ENCODE measurements at places on chromosomes 12 and 14.

- no peak overlapping the region for H3K4me3 ChIP-seq
- peaks cover 35% of the 10 kb centered on the region for H3K36me3 ChIP-seq
- no peaks in the 10 kb centered on the region for H3K4me1 ChIP-seq
- H3K27me3 ChIP-seq, result no peaks in the 10 kb centered on the region
- no peak for DNase-seq
Observed at GRCh38 chr12:31477687-31478086, 113.2 kb downstream of the DENND5B start.

DNA sequence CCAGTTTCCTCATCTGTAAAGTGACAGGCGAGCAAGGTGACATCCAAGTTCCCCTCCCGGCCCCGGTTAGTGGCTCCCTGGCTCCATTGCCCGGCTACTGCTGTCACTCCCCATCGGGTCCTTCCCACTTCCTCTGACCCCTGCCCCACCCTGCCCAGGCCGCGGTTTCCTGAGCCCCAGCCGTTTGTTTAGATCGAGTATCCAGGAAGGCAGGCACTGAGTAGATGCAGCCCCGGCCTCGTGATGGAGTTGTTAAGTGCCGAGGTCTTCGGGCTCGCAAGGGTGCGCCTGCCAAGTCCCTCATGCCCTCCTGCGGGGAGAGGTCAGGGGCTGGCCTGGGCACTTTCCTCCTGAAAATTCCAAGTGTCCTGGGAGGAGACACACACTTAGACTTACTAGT lies 55.4 kb downstream of the TEAD4 start:
- no peaks in the 10 kb centered on the region for H3K27me3 ChIP-seq
- no peak overlapping the region for H3K4me3 ChIP-seq
- H3K27ac ChIP-seq, result no peak overlapping the region
- H3K4me1 ChIP-seq, result no peaks in the 10 kb centered on the region

DNA sequence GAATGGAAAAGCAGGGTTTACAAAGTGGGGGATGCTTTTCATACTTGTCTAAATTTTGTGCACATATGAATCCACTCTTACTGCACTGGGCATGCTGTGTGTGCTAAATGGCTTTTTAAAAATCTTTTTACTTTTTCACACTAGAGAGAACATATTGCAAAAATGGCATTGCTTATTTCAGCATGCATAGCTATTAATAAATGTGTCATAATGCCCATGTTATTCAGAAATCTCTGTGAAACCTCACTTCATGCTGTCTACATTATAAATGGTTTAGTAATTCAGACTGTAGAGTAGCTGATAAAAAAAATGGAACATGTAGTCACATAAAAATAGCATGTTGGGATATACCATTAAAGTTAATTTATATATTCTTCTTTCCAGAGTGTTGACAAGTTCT lies 593.8 kb downstream of the RPL10L start:
- no peak overlapping the region for H3K4me3 ChIP-seq
- H3K27me3 ChIP-seq, result no peaks in the 10 kb centered on the region
- no peaks in the 10 kb centered on the region for H3K36me3 ChIP-seq
- no peaks in the 10 kb centered on the region for H3K4me1 ChIP-seq
- no peak for DNase-seq

- peaks cover 5% of the 10 kb centered on the region for H3K27me3 ChIP-seq
- no peak for DNase-seq
- H3K36me3 ChIP-seq, result no peaks in the 10 kb centered on the region
- H3K4me3 ChIP-seq, result no peak overlapping the region
- H3K27ac ChIP-seq, result no peak overlapping the region
Observed at GRCh38 chr12:68865399-68866164, 57.6 kb downstream of the MDM2 start.

DNA sequence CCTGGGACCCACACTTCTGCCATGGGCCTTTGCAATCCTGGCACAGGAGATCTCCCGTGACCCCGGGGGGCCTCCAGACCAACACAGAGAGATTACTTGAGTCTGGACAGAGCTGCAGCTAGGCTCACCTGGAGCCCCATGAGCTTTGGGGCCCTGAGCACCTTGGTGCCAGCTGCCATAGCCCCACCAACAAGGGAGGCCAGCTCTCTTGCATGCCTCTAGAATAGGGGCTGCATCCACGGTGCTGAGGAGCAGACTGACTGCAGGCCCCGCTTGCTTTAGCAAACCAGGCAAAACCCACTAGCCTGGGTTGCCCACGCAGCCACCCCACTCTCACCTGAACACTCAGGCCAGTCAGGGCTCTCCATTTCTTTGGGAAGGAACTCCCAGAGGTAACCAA lies 3.7 kb upstream of the OR4N2 start:
- no peaks in the 10 kb centered on the region for H3K4me1 ChIP-seq
- no peaks in the 10 kb centered on the region for H3K36me3 ChIP-seq
- H3K27ac ChIP-seq, result no peak overlapping the region
- no peak overlapping the region for H3K4me3 ChIP-seq
- H3K27me3 ChIP-seq, result no peaks in the 10 kb centered on the region
- DNase-seq, result no peak

- no peak overlapping the region for H3K4me3 ChIP-seq
- no peak overlapping the region for H3K27ac ChIP-seq
- H3K4me1 ChIP-seq, result no peaks in the 10 kb centered on the region
- no peaks in the 10 kb centered on the region for H3K27me3 ChIP-seq
Observed at GRCh38 chr12:101475751-101476305, 692 bp downstream of the SPIC start.

GRCh38 chr12:57853864-57854556 lies 7.5 kb upstream of the CTDSP2 start:
- H3K4me3 ChIP-seq, result no peak overlapping the region
- H3K27ac ChIP-seq, result no peak overlapping the region
- H3K36me3 ChIP-seq, result no peaks in the 10 kb centered on the region
- DNase-seq, result no peak
- H3K4me1 ChIP-seq, result peaks cover 22% of the 10 kb centered on the region

- no peaks in the 10 kb centered on the region for H3K27me3 ChIP-seq
- H3K27ac ChIP-seq, result no peak overlapping the region
- H3K4me3 ChIP-seq, result no peak overlapping the region
- peaks cover 64% of the 10 kb centered on the region for H3K36me3 ChIP-seq
- DNase-seq, result no peak
Observed at GRCh38 chr12:57612711-57613426, 1.6 kb downstream of the ARHGEF25 start.

DNA sequence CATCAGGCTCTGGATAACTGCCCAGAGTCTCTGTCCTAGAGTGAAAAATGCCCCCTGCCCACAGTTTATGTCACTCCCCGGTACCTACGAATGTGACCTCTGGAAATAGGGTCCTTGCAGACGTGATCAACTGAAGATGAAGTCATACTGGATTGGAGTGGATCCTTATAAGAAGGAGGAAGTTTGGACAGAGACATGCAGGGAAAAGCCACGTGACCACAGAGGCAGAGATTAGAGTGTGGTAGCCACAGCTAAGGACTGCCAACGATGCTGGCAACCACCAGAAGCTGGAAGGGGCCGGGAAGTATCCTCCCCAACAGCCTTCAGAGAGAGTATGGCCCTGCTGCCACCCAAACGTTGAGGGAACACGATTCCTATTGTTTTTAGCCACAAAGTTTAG lies 101.2 kb upstream of the NCOR2 start:
- no peak overlapping the region for H3K27ac ChIP-seq
- H3K4me3 ChIP-seq, result no peak overlapping the region
- H3K4me1 ChIP-seq, result no peaks in the 10 kb centered on the region
- DNase-seq, result no peak

GRCh38 chr12:104216521-104216924 lies 944 bp downstream of the TXNRD1 start:
- H3K36me3 ChIP-seq, result no peaks in the 10 kb centered on the region
- H3K27ac ChIP-seq, result no peak overlapping the region
- no peaks in the 10 kb centered on the region for H3K4me1 ChIP-seq
- no peak overlapping the region for H3K4me3 ChIP-seq

DNA sequence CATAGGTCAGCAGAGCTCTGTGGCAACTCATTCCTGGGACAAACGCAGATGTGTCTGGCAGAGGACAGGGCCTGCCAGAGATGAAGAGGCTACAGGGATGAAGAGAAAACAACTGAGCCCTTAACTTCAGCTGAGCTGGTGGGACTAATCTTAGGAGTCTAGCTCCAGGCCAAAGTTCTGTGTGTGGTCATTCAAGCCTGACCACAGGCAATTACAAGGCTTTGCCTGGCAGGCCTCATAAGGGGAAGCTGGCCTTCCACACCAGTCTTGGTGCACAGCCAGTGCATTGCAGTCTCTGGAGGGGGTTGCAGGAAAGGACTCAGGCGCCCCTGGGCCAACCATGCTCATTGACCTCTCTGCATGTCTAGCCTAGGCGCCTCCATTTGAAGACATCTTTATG lies 127.6 kb upstream of the DAAM1 start:
- DNase-seq, result no peak
- no peaks in the 10 kb centered on the region for H3K4me1 ChIP-seq
- H3K4me3 ChIP-seq, result no peak overlapping the region
- no peaks in the 10 kb centered on the region for H3K27me3 ChIP-seq
- H3K27ac ChIP-seq, result no peak overlapping the region
- H3K36me3 ChIP-seq, result no peaks in the 10 kb centered on the region

- H3K4me1 ChIP-seq, result peaks cover 5% of the 10 kb centered on the region
- H3K36me3 ChIP-seq, result no peaks in the 10 kb centered on the region
- no peak overlapping the region for H3K4me3 ChIP-seq
- no peaks in the 10 kb centered on the region for H3K27me3 ChIP-seq
Observed at GRCh38 chr12:52926596-52927234, 21.8 kb upstream of the KRT8 start.

DNA sequence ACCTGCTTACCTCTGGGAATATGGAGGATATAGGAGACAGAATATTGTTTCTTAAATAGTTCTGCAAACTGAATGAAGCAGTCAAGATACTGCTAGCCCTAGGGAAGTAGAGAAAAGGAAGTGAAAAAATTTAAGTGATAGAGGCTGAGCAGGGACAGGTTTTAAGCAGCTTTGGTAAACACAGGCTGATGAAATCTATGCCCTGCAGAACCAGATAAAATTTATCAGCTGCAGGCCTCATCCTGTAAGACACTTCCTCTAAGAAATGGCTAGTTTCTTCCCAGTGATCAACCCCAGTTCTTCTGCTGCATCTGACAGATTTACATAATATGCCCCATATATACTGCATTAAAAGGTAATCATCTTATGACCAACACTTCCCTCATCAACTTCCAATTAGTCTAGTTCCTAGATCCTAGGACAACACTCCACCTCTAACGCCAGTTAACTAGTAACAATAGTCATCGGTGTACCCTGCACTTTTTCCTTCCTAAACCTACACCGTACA lies 1.3 kb upstream of the ESYT1 start:
- no peak overlapping the region for H3K4me3 ChIP-seq
- H3K27me3 ChIP-seq, result no peaks in the 10 kb centered on the region
- DNase-seq, result no peak
- H3K27ac ChIP-seq, result peak overlapping the region; percentile 62
- peaks cover 13% of the 10 kb centered on the region for H3K4me1 ChIP-seq

GRCh38 chr14:89128311-89129026 lies 288.6 kb downstream of the FOXN3 start:
- no peak overlapping the region for H3K4me3 ChIP-seq
- H3K4me1 ChIP-seq, result no peaks in the 10 kb centered on the region
- H3K27me3 ChIP-seq, result no peaks in the 10 kb centered on the region
- no peaks in the 10 kb centered on the region for H3K36me3 ChIP-seq
- no peak overlapping the region for H3K27ac ChIP-seq
- no peak for DNase-seq

GRCh38 chr12:9761419-9761781 lies 699 bp upstream of the CD69 start:
- no peaks in the 10 kb centered on the region for H3K27me3 ChIP-seq
- DNase-seq, result no peak
- H3K27ac ChIP-seq, result no peak overlapping the region
- H3K4me1 ChIP-seq, result peaks cover 3% of the 10 kb centered on the region
- H3K36me3 ChIP-seq, result no peaks in the 10 kb centered on the region

GRCh38 chr12:120007272-120007671 lies 18.2 kb downstream of the BICDL1 start:
- H3K27ac ChIP-seq, result no peak overlapping the region
- no peak for DNase-seq
- H3K4me3 ChIP-seq, result no peak overlapping the region
- H3K27me3 ChIP-seq, result no peaks in the 10 kb centered on the region
- no peaks in the 10 kb centered on the region for H3K36me3 ChIP-seq
- peaks cover 7% of the 10 kb centered on the region for H3K4me1 ChIP-seq

DNA sequence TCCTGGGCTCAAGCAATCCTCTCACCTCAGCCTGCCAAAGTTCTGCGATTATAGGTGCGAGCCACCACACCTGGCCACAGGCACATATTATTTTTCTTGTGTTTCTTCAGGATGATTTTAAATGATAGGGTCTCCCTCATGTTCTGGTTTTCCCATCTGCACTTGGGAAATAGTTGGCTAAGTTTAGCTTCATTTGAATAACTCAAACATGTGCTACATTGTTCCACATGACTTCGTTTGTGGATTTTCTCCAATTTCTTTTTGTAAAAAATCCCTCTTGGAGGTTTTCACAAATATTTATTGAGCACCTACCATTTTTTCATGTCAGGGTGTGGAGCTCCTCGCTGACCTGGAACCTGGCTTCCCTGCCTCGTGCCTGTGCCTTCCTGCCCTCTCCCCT lies 55.2 kb upstream of the GNPNAT1 start:
- H3K27me3 ChIP-seq, result no peaks in the 10 kb centered on the region
- no peak overlapping the region for H3K27ac ChIP-seq
- peaks cover 5% of the 10 kb centered on the region for H3K4me1 ChIP-seq
- H3K36me3 ChIP-seq, result no peaks in the 10 kb centered on the region
- no peak for DNase-seq

DNA sequence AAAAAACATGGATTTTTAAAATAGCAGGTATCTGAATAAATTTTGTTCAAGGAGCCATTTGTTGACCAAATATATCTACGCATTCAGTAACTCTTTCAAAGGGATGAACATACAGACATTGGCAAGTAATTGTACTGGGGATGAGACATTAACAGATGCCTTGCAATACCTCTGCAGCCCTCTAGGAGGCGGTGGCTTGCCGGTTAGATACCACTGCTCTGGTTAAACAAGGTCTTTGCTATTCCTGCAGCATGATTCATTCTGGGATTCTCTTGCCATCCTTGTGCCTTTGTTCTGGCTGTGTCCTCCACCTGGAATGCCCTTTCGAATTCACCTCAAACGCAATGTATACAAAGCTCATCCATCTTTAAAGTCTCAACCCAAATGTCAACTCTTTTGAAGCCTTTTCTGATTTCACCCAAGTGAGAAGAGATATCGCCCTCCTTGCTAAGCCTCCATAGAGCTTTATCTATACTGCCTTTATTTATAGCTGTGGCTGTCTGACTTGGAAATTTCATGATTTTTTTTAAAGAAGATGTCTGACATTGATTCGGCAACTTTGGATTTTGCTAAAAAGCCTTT lies 131.0 kb upstream of the SRRM4 start:
- H3K4me3 ChIP-seq, result no peak overlapping the region
- no peak overlapping the region for H3K27ac ChIP-seq
- peaks cover 3% of the 10 kb centered on the region for H3K4me1 ChIP-seq
- H3K27me3 ChIP-seq, result no peaks in the 10 kb centered on the region
- peak; percentile 39 for DNase-seq

All from neuronal stem cell (in vitro differentiated cells).